ENCODE measurements at places on chromosomes 7 and 10.

GRCh38 chr7:69105092-69105491, 493.2 kb upstream of the AUTS2 start:
- no peak for DNase-seq

DNA sequence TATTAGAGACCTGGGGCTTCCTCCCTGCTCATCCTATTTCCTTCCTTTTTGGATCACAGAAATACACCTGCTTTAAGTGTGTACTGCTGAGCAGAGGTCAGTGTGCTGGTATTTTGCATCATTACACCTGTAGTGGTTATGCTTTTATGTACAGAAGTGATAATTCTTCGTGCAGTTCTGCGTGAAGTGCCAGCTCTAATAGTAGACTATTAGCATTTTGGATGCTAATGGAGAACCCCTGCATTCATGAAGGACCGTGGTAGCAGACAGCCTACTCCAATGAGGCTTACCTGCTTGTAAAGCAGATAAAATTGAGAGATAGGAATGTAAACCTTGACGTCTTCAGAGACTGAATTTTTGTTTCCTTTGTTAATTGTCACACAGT, 114.3 kb downstream of the CDK14 start:
- DNase-seq = no peak

GRCh38 chr7:113267885-113268284, 149.5 kb upstream of the SMIM30 start:
- no peak for DNase-seq

- DNase-seq = no peak
Measured at GRCh38 chr7:25675789-25676474, 447.6 kb upstream of the NPVF start.

GRCh38 chr7:146423446-146423845, 306.8 kb downstream of the CNTNAP2 start:
- no peak for DNase-seq

- no peak for DNase-seq
Measured at GRCh38 chr7:85620936-85621685, 434.3 kb upstream of the SEMA3D start.

GRCh38 chr10:86793696-86794095, 37.3 kb downstream of the BMPR1A start:
- no peak for DNase-seq

- DNase-seq = no peak
Measured at GRCh38 chr7:66170309-66171231, 34.6 kb upstream of the TPST1 start.

GRCh38 chr7:27235387-27236311, 7.0 kb upstream of the EVX1 start:
- DNase-seq = no peak

DNA sequence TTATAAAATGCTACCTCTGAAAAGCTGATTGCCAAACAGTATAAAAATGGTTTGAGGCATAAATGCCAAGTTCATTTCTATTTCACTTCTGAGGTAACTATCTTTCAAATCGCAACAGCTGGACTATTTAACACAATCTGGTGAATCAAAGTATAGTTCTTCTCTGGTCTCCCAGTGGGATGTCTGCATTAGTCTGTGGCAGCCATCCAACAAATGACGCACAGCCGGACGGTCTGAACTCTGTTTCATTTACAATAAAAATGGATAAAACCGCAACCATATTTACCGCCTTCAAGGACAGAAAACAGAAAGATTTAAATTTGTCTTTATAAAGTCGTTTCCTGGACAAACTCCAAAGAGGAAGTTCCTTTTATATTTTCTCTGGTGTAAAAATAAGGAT, 41.9 kb downstream of the ENO4 start:
- no peak for DNase-seq
